PC-3 (cell line): ENCODE measurements at places on chromosomes 4 and X. TPM values are rescaled to one million over a fixed set of nuclear protein-coding genes. Genes with fewer than 3 reads are reported as not detected.

DNA sequence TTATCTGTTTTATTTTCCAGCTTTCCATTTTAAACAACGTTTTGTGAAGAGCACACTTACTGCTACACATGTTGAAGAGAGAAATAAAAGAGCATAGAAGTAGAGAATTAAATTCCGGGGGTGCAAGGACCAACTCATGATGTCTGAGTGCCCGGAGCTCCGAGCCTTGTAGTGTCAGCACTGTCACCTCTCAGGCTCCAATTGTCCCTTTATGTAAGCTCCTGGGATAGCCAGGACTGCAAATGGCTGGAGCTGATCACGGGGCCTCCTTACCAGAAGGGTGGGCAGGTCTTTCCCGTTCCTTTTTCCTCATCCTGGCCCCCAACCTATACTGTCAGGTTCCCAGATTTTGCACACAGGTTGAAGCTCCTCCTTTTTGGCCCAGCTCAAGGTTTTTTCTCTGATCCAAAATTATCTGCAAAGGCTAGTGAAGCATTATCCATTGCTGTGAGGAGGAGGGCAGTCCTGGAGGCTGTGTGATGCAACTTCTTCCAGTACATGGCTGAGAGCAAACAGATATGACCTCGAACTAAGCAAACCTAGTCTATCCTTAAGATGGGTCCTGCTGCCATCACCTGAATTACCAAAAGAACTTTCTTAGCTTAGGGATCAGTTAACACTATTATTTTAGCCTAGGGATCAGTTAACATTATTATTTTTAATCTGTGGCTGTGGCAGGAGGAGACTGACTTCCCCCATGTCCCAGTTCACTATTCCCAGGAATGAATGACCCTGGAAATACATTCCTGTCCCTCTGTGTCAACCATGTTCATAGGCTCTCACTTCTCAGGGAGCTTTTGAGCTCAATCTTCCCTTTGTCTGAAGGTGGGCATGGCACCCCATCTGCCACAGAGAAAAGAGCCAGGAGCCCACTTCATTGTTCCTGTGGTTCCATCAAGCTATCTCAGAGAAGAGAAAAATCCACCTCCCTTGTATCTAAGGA, at the start of gene FGG:
FGG (minus strand) TSS at position 185 of the 943 bp plus-strand sequence; CDS start at position 138, 47 bp downstream.
- no peak within 1 kb of the TSS for H3K27ac ChIP-seq
- no peaks in the 10 kb centered on the region for H3K36me3 ChIP-seq
- no peaks in the 10 kb centered on the region for H3K27me3 ChIP-seq
- DNase-seq: no peak
- no peaks in the 10 kb centered on the region for H3K4me1 ChIP-seq

DNA sequence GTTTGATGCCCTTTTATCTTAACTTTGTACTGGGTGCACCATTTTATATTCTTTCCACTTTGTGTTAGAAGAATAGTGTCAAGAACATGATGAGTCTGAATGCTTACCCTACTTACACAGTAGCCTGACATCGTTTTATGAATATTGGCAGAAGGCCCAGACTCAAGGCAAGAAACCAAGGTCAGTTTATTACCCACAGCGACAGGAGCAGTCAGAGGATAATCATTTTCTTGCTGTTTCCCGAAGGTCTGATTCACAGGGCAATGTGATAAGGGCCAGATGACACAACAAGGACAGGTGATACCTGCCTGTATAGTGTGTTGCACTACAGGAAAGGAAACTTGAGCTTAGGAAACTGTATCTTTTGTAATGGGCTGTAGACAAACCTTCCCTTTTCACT, 417.4 kb downstream of the SPOCK3 start:
- no peaks in the 10 kb centered on the region for H3K27me3 ChIP-seq
- no peak overlapping the region for H3K4me3 ChIP-seq
- DNase-seq: no peak
- H3K4me1 ChIP-seq: no peaks in the 10 kb centered on the region

DNA sequence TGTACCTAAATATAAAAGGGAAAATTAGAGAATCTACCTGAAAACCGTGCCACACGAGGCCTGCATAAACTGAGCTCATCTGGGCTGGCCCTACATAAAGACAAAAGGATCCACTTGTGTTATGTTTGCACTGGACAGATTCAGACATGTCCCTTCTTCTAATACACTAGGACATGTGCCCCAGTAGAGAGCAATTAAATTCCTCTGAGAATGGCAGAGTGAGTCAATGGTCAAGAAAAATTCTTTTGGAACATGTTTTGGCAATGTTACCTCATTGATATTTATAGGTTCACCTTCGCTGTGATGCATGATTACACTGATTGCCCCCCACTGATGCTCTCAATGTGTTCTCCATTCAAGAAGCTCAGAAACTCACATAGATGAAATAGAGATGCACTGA, 95.2 kb downstream of the MANBA start:
- H3K27ac ChIP-seq: no peak overlapping the region
- no peak for DNase-seq

DNA sequence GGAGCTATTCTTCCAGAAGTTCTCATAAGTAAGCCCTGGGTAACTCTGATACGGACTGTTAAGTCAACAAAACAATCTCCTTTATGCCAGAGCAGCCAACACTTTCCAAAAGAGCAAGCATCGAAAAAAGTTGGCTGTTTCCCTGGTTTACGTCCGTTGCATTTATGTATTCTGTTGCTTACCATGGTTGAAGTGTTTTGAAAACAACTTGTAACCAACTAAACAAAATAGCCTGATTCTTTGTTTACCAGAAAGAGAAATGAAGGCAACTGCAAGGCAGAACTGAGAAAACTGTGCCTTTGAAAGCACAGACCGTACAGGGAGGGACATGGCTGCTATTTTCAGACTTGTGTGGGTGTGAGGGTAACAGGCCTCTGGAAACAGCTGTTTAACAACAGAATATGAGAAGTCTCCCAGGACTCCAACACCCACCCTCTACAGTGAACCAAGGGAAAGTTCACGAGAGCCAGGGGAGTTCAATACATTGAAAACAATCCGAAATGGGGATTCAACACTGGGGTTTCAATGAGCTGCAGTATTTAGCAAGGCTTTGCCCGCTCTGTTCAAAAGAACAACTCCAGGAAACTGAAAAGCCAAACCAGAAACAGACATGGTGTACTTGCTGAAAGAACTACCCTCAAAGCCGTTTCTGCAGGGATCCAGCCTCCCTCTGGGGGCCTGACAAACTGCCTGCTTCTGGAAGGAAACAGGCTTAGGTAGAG, 95.8 kb upstream of the EGFL6 start:
- no peaks in the 10 kb centered on the region for H3K27me3 ChIP-seq
- peaks cover 8% of the 10 kb centered on the region for H3K4me1 ChIP-seq
- no peak overlapping the region for H3K27ac ChIP-seq
- no peak overlapping the region for H3K4me3 ChIP-seq
- no peaks in the 10 kb centered on the region for H3K36me3 ChIP-seq

Gene PGRMC1
- 248 and 253 TPM in 2 replicates for total RNA-seq

DNA sequence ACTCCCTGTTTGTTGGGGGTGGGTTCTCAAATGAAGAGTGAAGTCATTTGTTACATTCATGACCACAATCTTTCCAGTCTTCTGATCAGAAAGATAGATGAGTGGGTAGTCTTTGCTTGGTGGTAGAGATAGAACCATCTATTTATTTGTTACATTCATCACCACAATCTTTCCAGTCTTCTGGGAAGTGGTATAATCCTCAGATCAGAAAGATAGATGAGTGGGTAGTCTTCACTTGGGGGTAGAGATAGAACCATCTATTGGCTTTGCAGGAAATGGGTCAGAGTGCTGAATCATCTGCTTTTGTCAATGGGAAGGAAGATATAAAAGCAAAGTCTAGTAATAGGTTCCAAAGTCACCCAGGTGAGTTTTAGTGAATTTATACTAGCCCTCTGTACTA, 64.2 kb upstream of the EPGN start:
- no peak overlapping the region for H3K27ac ChIP-seq
- DNase-seq: no peak
- H3K27me3 ChIP-seq: no peaks in the 10 kb centered on the region
- 0 out of 2 replicates have a peak, but pooled peaks cover 5% of the 10 kb centered on the region for H3K4me1 ChIP-seq

Gene ZC4H2
- 11.8 and 12.3 TPM in 2 replicates for total RNA-seq

Gene MTTP
- 0.33 TPM in 1 of 2 replicates, not detected in the other for total RNA-seq

Gene TCEAL6
- total RNA-seq: not detected in 2 replicates
